Stimulated activated CD8-positive, alpha-beta memory T cell treated with anti-CD3 and anti-CD28 coated beads, Interleukin-7, amount 100 ng/mL, for 48 hours (primary cell): ENCODE measurements at places on chromosomes 12 and 14.

DNA sequence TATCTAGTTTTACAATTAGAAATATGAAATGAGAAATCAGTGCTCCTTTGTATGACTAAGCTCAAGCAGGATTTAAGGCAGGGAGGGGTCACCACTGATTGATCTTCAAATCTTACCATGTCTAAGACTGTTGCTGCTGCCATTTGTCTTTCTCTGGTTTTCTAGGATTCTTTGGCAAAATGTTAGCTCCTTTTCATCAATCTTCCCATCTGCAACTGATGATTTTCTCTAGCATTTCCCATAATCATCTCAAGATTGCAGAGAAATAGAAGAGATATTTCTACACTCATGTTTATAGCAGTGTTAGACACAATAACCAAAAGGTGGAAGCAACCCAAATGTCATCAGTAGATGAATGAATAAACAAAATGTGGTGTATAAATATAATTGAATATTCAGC is 175.0 kb downstream of the RAD51B start:
- no peak for DNase-seq

- DNase-seq: no peak
These were observed 131.2 kb upstream of the DYRK2 start for GRCh38 chr12:67517181-67517887.

DNA sequence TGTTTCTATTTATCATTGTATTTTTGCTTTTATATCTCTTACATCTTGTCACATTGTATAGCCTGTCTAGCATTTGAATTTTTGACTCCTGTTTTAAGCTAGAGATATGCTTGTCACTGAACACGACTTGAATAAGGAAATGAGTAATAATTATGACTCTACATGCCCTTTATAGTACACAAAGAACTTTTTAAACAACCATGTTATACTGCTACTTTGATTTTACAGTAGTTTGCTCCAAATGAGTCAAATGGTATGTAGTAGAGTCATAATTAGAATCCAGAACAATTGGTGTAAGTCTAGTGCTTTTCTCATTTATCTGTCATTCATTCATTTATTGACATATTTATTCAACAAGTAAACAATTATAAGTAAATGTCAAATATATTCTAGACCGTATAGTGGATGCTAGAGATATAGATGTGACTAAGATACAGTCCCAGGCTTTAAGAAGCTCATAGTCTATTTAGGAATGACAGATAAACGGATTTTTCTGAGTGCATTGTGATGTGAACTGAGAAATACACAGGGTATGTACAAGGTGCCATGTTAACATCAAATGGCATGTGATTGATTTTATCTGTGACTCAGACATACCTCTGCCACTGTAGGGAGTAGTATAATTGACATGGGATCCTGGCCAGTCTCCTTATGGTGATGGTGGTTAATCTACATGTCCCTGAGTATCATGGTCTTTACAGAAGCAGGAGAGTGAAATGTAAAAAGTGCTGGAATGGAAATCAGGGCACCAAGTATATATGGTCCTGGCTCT is 799.7 kb downstream of the DIO2 start:
- no peak for DNase-seq

GRCh38 chr12:54590978-54591591 is 2.6 kb upstream of the PPP1R1A start:
- no peak for DNase-seq

GRCh38 chr12:51827925-51828818 is 20.3 kb downstream of the FIGNL2 start:
- DNase-seq: peak; percentile 38

GRCh38 chr14:20696764-20697163 is 8.2 kb downstream of the ANG start:
- no peak for DNase-seq

DNA sequence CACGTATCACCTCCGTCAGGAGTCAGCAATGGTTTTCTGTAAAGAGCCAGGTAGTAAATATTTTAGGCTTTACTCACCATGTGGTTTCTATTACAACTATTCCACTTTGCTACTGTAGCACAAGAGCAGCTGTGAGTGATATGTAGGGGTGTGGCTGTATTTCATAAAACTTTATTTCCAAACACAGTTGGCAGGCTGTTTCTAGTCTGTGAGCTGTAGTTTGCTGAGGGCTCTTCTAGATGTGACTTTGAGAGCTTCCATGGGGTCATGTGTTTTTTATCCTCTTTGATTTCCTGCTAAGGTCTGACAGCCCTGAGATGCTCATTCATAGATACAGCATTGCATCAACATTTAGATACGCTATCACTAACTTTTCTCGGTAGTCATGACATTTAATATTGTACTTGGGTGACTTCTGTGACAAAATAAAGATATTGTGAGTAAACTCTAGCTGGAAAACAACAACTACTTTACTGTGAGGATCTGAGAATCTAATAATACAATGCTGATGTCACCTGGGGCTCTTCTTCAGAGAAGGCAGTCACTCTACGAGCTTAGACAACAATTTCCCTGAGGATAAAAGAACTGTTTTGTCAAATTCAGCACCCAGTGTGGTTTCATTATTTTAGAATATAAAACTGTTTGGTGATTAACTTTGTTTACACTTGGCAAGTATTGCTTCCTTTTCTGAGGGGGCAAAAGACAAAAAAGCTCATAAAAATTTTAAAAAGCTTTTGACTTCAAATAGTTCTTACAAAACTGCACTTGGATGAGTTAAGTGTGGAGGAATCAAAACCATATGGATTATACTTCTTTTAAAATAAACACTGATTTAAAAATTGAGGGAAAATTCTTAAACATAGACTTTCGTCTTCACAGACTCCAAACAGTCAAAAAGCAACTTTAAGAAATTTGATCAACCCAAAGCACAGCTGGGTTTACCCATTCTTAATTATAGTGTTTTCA is 231.2 kb upstream of the DCN start:
- no peak for DNase-seq

DNA sequence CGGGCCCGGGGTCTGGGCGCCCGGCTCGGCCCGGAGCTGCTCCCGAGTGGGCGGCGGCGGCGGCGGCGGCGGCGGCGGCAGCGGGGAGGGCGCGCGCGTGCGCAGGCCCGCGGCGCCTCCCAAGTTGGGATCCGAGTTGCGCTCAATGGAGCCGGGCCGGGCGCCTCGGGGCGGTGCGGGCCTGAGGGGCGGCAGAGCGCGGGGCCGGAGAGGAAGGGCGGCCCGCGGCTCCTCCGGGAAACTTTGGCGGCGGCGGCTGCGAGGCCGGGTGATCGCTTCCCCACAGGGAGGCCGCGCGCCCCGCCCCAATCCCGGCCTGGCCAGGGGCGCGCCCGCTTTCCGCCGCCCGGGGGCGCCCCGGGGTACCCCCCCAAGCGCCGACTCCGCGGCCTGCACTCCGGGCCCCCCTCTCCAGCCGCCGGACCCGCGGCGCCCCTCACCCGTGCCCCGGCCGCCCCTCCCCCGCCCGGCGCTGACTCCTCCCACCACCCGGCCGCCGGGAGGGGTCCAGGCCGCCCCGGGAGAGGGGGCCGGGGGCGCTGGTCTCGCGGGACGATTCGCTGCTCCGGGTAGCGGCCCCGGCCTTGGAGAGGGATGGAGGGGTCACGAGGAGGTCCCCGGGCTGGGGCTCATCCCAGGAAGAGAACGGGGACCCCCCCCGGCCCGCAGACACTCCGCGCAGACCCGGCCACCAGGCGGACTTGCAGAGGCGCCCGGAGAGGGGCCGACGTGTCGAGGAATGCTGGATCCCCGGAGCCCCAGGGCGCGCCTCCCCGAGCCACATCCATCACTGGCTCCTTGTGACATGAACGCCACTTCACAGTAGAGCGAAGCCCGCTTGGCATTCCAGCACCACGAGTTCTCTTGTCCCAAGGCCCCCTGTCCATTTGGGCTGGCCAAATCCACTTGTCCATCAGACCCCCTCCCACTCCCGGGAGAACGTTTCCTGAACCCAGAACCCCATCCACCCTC is at the start of gene RILPL1:
Gene RILPL1 (minus strand): TSS at position 48 of the 972 bp plus-strand sequence. CDS start 237 bp downstream, outside the sequence.
- DNase-seq: no peak

GRCh38 chr14:77053046-77053841 is 24.7 kb upstream of the IRF2BPL start:
- no peak for DNase-seq

DNA sequence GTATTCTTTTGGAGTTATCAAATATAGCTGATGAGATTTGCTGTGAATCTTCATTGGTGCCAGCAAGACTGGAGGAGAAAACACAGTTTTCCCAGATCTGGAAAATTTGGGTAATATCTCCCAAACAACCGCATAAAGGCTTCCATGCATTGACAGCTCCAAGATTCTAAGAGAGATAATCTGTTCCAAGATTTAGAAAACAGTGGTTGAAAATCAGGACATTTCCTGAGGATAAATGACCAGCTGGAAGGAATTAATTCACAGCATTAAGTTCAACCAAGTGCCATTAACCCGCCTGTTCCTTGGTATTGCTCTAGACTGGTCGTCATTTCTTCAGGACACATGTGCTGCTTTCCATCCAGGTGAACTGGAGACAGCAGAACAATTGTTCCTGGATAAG is 147.9 kb upstream of the PRICKLE1 start:
- DNase-seq: no peak

GRCh38 chr14:67400434-67400833 is 11.5 kb downstream of the PLEK2 start:
- DNase-seq: no peak

GRCh38 chr14:24057271-24057670 is 5.5 kb downstream of the CARMIL3 start:
- DNase-seq: no peak

GRCh38 chr14:51889851-51890250 is 29.4 kb downstream of the GNG2 start:
- no peak for DNase-seq

- DNase-seq: no peak
These were observed 278.8 kb downstream of the ZFP36L1 start for GRCh38 chr14:68513838-68514607.

GRCh38 chr12:78181544-78182162 is 351.0 kb downstream of the NAV3 start:
- no peak for DNase-seq

GRCh38 chr14:36300337-36300736 is 20.1 kb downstream of the MBIP start:
- no peak for DNase-seq

DNA sequence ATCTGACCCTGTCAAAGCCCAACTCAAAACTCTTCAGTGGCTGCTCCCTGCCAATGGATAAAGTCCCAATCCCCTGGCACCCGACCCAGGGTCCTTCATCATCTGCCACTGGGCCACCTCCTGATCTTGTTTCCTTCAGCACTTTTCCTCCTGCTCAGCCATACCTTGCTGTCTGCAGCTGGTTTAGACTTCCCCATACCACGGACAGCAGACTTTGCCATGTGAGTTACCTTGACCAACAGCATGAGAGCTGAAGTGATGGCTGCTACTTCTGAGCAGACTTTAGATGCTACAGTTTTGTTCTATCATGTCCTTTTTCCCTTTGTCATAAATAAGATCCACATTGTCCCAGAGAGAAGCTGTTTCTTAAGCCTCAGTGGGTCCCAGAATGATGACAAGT is 33.3 kb upstream of the STON2 start:
- no peak for DNase-seq

- DNase-seq: no peak
These were observed 180.3 kb downstream of the RMST start for GRCh38 chr12:97642911-97643310.

DNA sequence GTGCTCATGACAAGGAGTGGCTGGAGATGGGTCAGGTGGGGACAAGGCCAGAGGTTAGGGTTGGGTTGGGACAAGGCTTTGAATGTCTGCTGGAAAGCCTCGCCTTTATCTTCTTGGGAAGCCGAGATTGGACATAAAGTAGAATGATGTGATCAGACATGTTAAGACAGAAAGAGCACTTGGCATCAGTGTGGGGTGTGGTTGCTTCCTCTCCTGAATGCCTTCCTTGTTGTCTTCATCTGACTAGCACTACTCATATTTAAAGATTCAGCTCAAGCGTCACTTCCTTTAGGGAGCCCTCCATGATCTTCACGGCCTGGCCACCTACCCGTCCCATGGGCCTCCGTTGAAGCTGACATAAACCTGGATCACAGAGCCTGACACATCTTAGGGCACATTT is 14.8 kb upstream of the C12orf75 start:
- DNase-seq: no peak
